ENCODE measurements at places on chromosomes 16 and 17. TPM values are rescaled to one million over a fixed set of nuclear protein-coding genes. Genes with fewer than 3 reads are reported as not detected.

Gene CCT6B
- 0.78 TPM for total RNA-seq

Gene ADCY9
- total RNA-seq = 6.9 TPM

Gene ARHGAP44
- 0.12 TPM for total RNA-seq

- DNase-seq = peak; percentile 94
Measured at GRCh38 chr16:30658731-30659506, 688 bp downstream of the FBRS start.

- peak; percentile 54 for DNase-seq
Measured at GRCh38 chr16:20849589-20850390, 43.5 kb downstream of the REXO5 start.

GRCh38 chr16:75225092-75225491, 6.3 kb downstream of the CTRB1 start:
- no peak for DNase-seq

DNA sequence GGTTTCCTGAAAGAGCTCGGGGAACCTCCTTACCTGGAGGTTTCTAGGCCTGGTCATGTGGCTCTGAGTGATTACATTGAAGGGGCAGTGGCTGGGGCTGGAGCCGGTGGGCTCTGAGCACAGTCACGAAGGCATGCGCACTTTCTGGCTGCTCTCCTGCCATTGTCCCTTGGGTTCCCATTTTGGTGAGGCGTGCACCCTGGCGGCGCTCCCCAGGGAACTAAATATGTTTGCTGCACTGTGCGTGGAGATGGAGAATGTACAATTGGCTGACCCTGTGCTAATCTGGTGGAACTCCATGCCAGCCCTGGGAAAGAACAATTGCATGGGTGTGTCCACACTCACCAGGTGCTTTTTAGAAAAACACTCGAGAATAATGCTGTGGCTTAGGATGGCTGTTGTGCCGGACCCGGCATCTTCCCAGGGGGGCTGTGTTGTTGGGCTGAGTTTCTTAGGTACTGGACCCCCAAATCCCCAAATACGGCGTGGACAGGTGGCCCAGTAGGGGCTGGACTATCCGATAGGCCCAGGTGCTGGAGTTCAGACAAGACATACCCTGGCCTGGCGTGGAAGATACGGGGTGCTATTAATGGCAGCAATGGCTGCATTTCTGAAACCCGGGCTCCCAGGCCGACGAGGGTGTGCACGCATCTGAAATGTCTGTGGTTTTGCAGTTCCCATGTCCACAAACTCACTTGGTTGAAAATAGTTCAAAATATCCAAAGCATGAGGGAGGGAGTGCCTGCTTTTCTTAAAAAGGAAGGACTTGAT, 230.5 kb downstream of the SEC14L1 start:
- DNase-seq = peak; percentile 51

GRCh38 chr16:84970447-84971127, 40.7 kb downstream of the ZDHHC7 start:
- peak; percentile 67 for DNase-seq

DNA sequence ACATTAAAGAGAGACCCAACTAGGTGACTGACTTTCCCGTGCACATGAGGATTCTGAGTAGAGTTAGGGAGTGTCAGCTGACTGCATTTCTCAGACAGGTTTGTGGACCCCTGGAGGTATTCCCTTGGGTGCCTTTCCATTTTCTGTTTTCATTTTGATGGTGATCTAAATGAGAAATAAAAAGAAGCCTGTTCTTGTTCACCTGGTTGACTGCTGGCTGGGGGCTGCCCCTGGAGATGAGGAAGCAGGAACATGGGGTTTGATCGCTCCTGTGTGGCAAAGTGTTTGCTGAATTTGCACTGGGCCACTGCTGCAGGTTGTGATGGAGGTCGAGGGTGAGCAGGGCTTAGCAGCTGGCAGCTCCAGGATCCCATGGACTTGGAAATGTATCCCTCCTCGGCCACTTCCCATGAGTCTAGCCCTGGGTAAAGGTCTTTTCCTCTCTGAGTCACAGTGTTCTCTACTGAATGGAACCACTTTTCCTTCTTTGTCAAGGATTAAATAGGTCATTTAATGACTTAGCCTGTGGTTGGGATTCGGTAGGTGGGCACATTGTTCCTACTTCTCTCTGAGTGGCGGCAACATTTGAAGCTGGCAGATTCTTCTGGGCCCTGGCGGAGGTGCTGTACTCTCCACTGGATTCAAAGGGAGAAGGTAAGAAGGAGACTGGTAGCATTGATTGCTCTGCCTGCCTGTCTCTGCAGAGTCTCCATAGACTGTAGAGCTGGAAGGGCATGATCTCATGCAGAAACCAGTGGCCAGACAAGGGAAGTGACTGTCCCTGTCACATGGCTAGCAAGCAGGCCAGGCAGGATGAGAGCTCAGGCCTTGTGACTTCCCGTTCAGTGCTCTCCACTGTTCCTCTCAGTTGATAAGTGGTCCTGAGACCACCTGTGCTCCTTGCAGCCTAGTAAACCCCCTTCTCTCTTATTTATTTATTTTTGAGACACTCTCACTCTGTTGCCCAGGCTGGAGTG, 17.9 kb downstream of the SNX29 start:
- no peak for DNase-seq

DNA sequence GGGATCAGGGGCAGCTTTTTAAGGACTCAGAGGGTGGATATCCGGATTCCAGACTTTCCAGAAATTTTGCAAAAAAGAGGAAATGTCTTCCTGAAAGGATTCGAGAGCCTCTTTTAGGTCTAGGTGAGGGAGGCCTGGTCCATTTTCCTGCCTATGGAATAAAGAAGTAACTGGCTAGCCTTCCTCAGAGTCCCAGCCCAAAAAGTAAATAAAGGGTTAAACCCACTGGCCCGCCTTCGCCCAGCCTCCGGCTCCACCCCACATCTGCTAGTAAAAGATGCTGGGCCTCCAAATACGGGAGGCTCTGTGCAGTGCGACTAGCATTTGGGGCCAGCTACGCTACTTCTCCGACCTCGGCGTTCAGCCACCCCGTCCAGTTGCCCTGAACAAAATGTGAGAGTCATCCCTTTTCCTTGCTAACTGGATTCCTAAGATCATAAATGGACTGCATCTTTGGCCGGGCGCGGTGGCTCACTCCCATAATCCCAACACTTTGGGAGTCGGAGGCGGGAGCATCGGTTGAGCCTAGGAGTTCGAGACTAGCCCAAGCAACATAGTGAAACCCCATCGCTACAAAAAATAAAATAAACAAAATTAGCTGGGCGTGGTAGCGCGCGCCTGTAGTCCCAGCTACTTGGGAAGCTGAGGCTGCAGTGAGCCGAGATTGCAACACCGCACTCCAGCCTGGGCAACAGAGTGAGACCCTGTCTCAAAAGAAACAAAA, 824 bp upstream of the MPP2 start:
- peak; percentile 66 for DNase-seq
